ENCODE measurements at places on chromosomes 16 and 17.
A peak's percentile ranks its signal among the peaks of the same experiment; 100 is the strongest.

DNA sequence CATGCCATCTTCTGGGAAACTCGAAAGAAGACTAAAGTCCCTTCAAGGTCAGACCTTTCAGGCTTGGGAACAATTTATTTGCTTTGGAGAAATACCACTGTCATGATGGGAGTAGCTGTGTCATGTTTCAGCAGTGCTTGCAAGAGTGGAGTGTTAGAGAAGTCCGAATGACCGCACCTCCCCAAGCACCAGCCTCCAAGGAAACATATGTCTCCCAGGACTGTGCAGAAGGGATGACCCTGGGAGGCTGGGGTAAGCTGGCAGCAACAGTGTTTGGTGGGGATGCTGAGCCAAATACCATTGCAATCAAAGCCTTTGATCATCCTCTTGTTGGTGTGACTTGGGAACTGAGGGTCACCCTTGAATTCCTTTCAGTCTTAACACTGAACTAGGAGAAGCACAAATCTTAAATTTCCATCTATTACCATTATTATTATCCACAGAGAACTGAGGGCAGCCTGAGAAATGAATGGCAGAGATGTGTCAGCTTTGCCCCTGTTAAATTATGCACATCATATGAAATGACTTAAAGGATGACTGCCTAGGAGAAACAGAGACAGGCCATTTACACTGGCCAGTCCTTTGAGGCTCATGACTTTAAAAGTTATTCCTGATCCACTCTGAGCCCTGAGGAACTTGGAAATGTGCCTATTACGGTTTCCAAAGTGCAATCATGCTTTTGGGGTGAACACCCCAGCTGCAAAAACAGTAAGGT is 244.9 kb downstream of the CA10 start:
- DNase-seq = no peak

GRCh38 chr17:77704048-77704815 is 254.3 kb upstream of the TNRC6C start:
- no peak for DNase-seq

- no peak for DNase-seq
These were observed 1.4 kb downstream of the VKORC1 start for GRCh38 chr16:31093132-31093703.

DNA sequence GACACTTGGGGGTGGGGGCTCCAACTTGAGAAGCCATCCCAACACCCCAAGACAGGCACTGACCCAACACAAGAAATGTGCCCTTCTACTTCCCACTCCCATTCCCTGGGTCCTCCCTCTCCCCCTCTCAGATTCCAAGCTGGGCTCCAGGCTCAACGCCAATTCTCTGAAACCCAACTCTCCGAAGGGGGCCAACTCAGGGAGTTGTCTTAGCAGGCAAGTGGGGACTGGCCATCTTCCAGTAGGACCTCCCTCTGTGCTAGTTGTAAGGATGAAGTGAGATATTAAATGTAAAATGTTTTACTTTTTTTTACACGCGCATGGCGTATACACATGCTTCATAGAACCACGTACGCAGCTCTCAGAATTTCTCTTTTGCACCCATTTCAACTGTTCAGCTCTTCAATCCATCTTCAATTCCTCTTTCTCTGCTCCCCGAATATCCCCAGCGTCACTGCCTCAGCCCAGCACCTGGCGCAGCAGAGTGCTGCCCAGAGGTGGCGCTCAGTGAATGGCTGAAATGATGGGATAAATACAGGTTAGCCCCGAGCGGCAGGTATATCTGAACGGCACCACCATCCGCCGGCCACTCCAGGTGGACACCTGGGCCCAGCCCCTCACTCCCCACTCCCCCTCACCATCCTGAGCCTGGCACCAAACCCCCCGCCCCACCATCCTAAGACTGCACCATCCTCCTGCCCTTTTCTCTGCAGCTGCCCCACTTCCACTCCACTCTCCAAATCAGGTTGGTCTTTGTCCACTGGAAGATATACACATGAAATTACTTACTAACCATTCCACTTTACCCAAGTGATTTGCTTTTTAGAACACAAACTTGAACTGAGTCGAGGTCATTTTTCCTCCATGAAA is 43.9 kb upstream of the TNRC6C start:
- DNase-seq = no peak

DNA sequence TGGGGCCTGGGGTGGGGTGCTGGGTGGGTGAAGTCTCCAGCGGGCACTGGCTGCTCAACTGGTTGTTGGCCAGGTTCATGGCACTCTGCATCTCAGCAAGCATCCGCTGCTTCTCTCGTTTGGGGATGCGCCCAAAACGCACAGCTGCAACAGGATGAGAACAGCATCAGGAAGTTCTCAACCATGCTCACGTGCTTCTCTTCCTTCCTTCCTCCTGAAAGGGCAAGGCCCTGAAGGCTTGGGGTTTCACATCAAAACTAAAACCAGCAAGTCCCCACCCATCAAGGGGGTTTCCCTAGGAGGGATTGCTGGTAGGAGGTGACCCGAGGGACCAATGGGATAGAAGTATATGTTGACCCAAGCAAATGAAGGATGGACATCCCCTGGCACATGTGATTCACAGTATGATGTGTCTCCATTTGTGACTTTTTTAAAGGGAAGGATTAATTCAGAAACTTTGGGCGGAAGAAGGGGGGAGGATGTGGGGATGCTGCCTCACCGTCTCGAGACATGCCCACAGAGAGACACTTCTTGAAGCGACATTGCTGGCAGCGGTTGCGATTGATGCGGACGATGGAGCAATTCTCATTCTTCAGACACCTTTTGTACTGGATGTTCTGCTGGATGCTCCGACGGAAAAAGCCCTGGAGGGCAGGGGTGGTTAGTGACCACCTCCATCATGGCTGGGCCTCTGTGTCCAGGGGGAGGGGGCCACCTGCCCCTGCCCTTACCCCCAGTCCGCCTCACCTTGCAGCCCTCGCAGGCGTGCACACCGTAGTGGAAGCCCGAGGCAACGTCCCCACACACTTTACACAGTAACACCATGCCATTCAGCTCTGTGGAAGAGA is 4.2 kb downstream of the NR1D1 start:
- peak; percentile 96 for DNase-seq

GRCh38 chr16:73546341-73546845 is 498.5 kb upstream of the ZFHX3 start:
- no peak for DNase-seq

DNA sequence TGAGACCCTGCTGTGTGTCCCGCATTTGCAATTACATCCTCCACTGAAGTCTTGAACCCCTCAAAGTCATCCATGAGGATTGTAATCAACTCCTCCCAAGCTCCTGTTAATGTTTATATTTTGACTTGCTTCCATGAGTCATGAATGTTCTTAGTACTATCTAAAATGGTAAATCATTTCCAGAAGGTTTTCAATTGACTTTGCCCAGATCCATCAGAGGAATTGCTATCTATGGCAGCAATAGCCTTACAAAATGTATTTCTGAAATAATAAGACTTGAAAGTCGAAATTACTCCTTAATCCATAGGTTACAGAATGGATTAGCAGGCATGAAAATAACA is 2.5 kb upstream of the C16orf87 start:
- DNase-seq = no peak

- DNase-seq = no peak
These were observed 148.1 kb downstream of the AXIN2 start for GRCh38 chr17:65413390-65413789.
